ENCODE measurements at places on chromosomes 3 and 15.

DNA sequence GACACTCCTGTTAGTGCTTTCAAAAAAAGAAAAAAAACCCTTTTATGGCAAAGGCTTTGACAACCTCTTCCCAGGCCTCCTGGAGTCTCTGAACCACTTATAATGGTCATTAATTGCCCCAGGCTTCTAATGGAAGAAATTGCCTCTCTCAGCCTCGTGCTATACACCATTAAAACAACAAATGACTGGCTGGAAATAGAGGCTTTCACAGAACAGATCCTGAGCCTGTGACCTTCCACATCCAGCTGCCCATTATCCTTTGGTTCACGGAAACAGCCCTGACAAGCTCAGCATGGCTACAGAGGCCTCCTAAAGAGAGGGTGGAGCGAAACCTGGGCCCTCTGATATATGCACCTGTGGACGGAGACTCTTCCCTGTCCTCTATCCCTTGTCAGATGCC, 26.8 kb upstream of the MKRN3 start:
- no peak for DNase-seq

- DNase-seq = no peak
Measured at GRCh38 chr3:59266551-59266950, 216.7 kb upstream of the CFAP20DC start.

DNA sequence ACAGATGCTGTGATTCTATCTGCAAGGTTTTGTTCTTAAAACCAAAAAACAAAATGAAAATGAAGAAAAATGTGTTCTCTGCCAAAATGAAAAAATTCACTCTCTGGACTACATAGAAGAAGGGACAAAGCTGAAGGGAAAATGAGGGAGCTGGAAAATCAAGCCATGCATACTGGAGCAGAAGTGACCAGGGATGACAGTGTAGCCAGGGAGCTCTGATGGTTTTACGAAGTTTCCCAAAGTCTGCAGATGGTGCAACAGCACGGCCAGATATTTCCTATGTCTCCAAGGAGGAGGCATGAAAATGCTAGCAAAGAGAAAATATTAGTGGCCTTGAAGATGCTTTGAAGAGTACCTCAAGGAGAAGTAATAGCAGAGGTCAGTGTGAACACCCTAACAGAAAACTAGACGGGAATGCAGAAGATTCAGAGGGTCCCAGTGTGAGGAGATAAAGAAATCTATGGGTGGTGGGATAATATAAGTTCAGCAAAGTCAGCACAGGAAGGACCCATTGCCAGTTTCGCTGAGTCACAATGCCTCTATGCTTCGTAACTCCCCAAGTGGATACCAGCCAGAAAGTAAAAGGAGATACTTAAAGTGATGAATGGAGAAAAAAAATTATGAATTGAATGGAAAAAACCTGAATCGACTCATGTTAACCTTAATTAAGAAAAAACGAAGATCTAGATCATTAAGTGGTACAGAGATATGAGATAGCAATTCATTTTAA, 39.0 kb upstream of the POMGNT2 start:
- DNase-seq = no peak

DNA sequence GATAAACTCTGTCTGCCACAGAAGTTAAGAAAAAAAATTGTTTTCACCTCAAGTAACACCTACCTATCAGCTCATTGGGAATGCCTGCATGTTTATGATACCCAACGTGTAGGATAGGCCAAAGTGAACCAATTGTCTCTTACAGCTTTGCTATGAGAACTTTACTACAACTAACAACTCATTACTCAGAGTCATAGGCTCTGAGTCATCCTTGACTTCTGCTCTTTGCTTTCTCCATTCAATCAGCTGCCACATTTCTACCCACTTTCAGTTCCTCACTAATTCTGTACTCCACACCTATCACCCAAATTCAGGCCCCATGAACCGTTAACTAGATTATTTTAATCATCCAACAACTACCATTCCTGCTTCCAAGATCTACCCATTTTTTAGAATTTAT, 843.9 kb downstream of the TUSC7 start:
- DNase-seq = no peak

GRCh38 chr15:58771621-58772250, 634 bp downstream of the MINDY2 start:
- DNase-seq = peak; percentile 44

DNA sequence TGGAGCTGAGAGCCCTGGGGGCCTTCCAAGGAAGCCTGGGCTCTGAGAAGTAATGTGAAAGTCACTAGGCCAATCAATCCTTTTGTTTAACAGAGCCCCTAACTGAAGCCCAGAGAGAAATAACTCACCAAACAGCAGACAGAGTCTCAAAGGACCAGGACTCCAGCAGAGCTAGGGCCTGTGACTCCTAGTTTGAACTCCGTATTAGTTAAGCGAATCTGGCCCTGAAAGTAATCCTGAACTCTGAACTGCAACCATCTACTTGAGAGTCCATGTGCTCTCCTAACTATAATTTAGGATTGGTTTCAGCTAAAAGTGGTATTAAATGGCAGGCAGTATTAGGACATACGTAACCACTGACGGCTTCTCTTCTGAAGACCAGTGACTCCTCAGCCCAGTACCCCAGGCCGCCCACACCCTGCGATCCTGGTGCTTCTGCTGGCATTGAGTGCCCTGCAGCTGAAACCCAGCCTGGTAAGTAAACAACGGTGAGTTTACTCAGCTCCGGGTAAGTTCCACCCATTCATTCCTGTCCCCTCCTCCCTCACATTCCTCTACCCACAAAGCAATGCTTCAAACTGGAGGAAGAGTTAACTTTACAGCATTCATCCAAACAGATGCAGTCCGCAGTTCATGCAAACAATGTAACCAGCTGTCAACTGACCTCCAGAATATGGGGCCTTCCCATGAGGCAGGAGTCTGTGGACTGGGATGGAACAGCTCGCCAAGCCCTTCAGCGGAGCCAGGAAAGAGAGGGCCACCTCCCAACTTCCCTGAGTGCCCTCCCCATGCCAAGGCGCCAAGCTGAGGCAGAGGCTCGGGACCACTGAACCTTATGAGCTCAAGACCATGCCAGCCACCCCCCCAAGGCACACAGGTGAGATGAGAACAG, 7.3 kb downstream of the MYO5C start:
- DNase-seq = no peak

DNA sequence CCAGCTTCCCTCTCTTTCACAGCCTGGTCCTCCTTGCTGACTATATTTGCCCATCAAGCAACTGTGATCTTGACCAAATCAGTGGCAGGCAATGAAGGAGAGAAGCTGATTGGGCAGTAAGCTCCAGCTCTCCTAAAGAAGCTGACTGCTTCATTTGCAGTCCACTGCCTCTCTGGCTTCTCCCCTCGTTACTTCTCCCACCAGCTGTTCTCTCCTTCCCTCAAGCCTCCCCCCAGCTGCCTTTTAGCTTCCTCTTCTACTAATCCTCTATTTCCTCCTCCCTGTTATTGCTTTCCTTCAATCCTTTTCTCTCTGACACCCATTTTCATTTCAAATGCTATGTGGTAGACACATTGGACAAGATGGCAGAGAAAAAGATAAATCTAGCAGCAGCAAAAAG, 474.7 kb upstream of the UBE2E2 start:
- DNase-seq = no peak

- DNase-seq = peak; percentile 80
Measured at GRCh38 chr15:64699751-64700388, 75.5 kb downstream of the RBPMS2 start.

- no peak for DNase-seq
Measured at GRCh38 chr3:25349095-25349494, 79.0 kb upstream of the RARB start.

GRCh38 chr3:150956376-150956775, 16.2 kb downstream of the CLRN1 start:
- no peak for DNase-seq

DNA sequence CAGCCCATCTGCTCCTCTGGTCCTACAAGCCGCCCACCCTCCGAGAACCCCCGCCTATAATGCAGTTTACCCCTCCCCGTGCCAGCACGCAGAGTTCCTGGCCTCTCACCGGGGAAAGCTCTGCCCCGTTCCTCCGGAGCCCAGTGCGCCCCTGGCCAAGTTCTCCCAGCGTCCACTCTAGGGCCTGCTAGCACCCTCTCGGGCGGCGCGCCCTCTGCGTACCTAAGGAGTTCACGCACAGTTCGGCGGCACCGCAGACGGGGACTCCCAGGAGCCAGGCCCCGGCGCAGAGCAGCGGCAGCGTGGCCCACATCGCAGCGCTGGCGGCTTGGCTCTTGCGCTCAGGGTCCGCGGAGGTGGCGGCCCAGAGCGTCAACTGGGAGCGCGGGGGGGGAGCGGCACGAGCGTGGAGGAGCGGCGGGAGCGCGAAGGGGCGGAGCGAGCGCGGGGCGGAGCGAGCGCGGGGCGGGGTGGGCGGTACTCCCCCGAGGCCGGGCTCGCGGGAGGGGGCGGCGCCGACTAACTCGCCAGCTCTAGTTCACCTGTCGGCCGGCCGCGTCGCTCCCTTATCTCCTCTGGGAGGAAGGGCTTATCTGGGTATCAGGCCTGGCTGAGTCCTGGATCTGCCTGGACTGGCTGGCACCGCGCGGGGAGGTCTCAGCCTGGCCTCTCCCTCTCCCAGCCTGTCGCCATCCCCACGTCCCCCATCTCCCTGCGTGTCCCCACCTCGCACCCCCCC, at the start of gene CTSH:
Gene CTSH, minus strand, starts transcription at position 378 of the 739 bp plus-strand sequence. Its CDS starts 65 bp downstream, at position 313.
- peak; percentile 42 for DNase-seq

- no peak for DNase-seq
Measured at GRCh38 chr15:60591496-60592370, 112.8 kb upstream of the ICE2 start.

- no peak for DNase-seq
Measured at GRCh38 chr15:41476416-41477048, 17.1 kb upstream of the ITPKA start.

GRCh38 chr3:67866571-67866970, 212.2 kb upstream of the SUCLG2 start:
- no peak for DNase-seq

GRCh38 chr3:14175383-14176037, 2.9 kb downstream of the XPC start:
- DNase-seq = no peak

DNA sequence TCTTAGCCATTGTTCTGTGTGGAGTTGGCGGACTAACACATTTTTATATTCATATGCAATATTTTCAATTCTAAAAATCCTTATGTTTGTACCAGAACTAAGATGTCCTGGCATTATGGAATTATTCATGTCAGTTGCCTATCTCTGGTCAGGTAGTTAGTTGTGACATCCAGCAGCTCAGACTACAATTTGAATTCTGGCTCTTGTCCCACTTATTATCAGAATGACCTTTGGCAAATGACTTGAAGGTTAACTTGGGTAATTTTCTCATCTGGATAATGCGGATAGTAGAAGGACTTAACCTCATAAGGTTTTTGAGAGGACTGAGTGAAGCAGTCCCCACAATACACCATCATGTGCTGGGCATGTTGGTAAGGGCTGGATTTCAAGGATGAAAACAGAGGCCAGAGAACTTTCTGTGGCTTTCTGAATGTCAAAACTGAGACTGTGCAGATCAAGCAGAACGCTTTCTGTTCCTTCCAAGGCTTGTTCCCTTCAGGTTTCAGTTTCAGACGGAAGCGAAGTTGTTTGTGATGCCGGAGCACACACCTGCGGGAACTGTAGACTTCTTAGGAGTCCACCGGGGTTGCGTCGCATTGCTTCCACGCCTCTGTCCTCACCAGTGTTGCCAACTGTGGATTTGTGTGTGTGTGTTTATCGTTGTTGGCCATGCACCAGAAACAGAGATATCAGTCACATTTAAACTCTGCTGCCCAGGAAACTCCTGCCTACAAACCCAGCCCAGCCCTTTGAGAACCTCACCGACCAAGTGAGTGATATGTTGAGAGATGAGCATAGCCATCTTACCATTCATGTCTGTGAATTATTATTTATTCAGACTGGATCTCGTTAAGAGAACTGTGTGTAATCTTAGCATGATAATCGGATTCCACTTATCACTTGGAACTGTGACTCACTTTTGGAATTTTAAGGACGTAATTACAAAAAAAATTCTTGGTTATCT, 76.0 kb downstream of the PTPRG start:
- no peak for DNase-seq

- DNase-seq = no peak
Measured at GRCh38 chr3:194333981-194334320, 17.2 kb downstream of the CPN2 start.

DNA sequence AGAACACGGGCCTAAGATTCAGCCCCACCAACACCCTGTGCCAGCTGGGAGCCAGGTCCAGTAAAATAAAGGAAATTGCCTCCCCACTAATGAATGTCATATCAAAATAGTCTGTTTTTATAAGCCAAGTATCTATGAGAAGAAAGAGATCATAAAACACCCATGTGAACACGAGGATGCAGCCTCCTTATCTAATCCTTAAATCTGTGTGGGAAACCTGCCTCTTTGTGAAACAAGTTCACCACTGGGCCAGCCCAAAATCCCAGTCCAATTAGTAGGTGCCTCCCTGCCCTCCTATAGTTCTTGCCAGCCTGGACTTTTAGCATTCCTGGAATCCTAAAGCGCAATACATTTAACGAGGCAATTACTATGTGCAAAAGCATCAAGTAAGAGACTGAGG, 42.0 kb downstream of the SCAPER start:
- DNase-seq = no peak

DNA sequence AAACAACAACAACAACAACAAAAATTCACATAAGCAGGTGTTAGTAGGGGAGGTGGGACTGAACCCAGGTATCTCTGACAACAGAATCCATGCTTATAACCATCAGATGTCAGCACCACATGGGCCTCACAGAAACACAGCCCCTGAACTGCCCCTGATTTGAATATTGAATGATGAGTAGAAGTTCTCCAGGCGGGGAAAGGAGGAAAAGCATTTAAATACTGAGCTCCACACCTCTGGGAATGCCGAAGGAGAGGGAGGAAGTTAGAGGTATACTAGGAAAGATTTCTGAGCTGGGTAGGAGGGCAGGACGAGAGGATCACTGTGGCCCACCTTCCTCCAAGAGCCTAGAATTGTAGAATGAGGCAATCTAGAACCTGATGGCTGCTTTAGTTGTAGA, 31.9 kb upstream of the EIF4A2 start:
- no peak for DNase-seq

- peak; percentile 43 for DNase-seq
Measured at GRCh38 chr15:71705151-71705550, 105.2 kb upstream of the NR2E3 start.

- no peak for DNase-seq
Measured at GRCh38 chr3:184158404-184158803, 3.2 kb downstream of the DVL3 start.

- DNase-seq = no peak
Measured at GRCh38 chr3:194592798-194593752, 40.1 kb downstream of the TMEM44 start.

- no peak for DNase-seq
Measured at GRCh38 chr3:18134386-18135059, 290.6 kb downstream of the SATB1 start.

- no peak for DNase-seq
Measured at GRCh38 chr3:24480497-24480896, 14.2 kb downstream of the THRB start.

All from NT2/D1 (cell line).